Substantia nigra (tissue), 51 donors: ENCODE measurements at places on chromosomes 2 and 18.

- no peak for DNase-seq
Observed at GRCh38 chr2:176595986-176596385, 326.7 kb downstream of the MTX2 start.

- no peak for DNase-seq
Observed at GRCh38 chr2:233208382-233209116, 42.9 kb upstream of the ATG16L1 start.

DNA sequence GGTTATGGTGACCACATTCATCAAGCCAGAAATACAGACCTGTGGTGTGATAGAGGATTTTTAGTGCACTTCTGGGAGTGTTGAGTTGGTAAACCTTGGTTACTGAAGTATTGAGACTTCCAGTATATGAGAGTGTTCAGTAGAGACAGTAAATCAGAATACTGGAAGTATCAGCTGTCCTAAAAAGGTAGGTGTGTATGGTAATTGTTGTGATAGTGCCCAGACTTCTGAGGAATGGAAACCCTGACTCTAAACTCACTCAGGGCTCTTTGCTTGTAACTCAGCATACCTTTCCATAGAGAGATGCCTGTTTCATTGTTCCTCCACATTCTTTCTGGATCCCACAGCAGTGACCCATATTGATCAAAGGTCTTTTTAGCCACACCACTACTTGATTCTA lies 217.1 kb downstream of the SETBP1 start:
- DNase-seq: no peak

GRCh38 chr2:5889519-5889918 lies 197.3 kb downstream of the SOX11 start:
- no peak for DNase-seq

DNA sequence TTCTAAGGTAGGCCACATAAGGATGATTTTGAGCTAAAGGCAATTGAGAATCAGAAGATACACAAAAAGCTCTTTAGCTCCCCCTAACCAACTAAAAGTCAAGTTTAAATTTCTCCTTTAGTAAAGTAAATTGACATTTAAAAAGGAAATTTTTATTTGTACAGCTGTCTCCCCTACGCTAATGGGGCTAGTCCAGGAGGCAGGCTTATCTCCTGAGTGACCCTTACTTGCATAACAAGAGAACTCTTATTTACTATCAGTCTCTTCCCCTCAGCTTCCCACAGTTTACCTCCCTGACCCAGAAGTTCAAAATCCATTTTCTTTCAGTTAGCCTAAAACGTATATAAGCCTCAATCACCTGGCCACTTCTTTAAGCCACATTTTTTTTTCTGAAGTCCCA lies 1002.8 kb upstream of the NRXN1 start:
- no peak for DNase-seq

GRCh38 chr2:205660521-205661124 lies 21.7 kb upstream of the NRP2 start:
- DNase-seq: no peak

DNA sequence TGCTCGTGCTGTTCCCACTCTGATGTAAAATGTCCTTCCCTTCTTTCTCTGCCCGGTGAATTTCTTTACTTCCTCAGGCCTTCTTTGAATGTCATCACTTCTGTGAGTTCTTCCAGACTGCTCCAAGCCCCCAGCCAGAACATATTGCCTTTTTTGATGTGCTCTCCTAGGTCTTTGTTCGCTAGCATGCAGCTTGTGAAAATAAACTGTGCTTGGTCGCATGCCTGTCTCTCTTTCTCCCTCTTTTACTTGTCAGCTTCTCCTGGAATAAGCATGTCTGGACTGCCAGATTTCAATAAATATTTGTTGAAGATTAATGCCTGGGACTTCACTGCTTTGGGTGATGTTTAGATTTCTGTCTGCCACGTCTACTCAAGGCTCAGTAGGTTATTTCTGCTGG lies 82.7 kb upstream of the ARHGAP28 start:
- no peak for DNase-seq

GRCh38 chr18:37508207-37508606 lies 57.4 kb downstream of the CELF4 start:
- DNase-seq: no peak

DNA sequence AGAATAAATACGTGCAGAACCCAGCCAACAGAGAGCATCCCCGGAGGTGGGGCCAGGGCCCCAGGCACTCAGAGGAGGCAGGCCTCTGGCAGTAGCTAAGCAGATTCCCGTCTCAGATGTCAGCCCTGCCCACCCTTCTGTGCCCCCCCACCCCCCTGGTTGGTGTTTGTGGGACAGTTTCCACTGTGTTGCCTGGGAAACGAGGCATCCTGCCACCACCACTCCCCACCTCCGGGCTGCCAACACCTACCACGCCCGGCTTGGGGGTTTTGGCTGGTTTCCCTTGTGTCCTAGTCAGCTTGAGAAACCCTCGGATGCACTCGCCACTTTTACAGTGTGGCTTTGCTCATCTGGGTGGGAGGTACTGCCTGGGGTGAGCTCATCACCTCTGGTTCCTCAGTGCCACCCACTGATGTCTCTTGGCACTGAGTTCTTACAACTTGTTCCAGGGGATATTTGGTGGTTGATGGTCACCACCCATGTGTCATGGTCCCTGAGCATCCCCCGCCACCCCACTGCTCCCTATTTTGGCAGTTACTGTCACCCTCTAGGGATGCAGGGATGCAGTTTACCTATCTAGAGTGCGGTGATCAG lies 72.4 kb upstream of the YWHAQ start:
- DNase-seq: no peak

- DNase-seq: no peak
Observed at GRCh38 chr18:62881509-62882016, 166.2 kb downstream of the PHLPP1 start.

GRCh38 chr18:907885-908757 lies 3.5 kb downstream of the ADCYAP1 start:
- DNase-seq: no peak

DNA sequence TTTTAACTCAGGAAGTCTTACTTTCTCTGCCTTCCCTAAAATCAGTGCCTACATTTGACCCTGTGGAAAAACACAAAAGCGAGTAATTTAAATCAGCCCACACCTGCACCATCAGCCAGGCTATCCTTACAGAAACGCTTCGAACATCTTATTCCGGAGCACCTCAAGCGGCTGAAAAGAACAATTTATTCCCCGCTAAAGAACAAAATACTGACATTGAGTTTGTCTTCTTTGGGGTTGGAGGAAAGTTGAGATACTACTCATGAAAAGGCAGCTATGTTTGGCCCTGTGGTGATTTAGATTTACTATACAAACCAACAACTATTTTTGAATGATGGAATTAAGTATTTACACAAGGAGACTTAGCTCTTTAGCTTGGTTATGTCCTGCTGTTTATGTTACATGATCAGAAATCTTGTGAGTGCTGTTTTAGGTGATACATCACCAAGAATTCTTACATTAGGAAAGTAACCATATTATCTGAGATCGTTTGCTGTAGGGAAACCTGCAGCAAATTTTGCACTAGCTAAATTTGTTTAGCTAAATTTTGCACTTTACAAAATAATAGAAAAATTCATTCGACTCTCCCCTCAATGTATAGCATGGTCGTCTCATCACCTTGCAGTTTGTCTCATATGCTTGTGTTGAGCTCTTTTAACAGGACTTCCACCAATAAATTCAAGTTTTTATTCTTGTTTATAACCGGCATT lies 158.8 kb upstream of the SIX2 start:
- no peak for DNase-seq
